ENCODE measurements at places on chromosomes 5 and 9.

DNA sequence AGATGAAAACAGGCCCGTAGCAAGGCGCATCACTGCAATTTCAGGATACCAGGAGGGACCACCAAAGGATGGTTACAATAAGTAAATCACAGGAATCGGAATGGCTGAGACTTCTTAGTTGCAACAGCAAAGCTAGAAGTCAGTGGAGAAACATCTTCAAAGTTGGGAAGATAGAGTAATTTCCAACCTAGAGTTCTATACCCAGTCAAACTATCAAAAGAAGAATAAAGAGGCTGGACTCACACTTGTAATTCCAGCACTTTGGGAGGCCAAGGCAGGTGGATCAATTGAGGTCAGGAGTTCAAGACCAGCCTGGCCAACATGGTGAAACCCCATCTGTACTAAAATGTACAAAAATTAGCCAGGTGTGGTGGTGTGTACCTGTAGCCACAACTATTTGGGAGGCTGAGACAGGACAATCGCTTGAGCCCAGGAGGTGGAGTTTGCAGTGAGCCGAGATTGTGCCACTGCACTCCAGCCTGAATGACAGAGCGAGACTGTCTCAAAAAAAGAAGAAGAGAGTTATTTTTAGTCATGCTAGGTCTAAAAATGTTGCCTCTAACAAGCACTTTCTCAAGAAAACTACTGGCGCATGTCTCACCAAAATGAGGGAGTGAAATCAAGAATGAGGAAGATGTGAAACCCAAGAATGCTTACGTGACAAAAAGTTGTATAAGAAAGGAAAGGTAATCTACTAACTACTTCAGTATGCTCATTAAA is 267.7 kb downstream of the DENND1A start:
- DNase-seq: no peak

DNA sequence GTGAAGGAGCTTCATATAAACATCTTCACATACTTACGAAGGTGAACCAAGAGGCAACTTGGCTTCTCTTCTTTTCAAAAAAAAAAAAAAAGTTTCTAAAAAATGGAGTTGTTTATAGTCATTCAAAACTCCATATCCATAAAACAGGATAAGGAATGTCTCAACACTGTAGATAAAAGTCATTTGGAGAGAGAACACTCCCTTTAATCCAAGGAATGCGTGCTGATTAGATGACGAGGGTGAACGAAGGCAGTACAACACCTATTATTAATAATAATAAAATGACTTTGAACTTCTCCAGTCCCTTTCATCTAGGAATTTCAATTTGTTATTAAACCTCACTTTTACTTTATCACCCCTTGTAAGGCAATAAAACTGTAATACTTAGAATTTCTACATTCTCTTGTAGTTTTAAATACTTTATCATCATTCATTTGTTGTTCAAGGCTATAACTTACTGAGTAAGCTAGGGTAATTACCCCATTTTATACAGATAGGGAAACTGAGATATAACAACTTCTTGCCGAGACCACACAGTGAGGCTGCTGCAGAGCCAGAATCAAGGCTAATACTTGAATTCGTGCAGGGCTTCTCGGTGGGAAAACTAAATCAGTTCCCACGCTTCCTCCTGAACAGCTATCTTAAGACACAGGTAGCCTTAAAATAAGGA is 377.1 kb downstream of the EFNA5 start:
- no peak for DNase-seq

DNA sequence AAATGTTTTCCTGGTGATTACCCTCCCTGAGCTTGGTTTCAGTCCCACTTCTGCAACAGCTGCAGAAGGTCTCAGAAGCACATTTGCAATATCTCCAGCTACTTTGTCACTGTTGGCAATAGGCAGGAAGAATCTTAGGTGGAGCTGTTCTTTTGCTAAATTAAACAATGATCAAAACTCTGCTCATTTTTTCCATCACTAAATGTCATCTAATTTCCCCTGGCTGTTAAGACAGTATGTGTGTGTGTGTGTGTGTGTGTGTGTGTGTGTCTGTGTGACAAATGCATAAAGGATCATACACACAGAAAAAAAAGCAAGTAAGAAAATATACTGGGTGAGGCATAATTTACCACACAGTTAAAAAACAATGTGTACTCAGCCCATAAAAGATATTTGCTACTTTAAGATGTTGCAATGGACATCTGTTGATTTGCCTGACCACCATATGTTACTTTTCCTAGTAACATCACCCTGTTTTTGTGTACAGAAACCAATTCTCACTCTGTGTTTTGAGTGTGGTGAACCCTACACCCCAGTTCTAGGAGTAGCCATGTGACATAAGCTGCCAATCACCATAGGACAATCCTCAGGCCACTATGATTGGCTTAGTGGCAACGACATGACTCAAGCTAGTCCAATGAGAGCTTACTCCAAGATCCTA is 572.6 kb upstream of the CLINT1 start:
- no peak for DNase-seq

GRCh38 chr5:161078793-161079192 is 226.8 kb upstream of the ATP10B start:
- DNase-seq: no peak

GRCh38 chr5:154753792-154754191 is 1.4 kb upstream of the LARP1 start:
- DNase-seq: no peak

DNA sequence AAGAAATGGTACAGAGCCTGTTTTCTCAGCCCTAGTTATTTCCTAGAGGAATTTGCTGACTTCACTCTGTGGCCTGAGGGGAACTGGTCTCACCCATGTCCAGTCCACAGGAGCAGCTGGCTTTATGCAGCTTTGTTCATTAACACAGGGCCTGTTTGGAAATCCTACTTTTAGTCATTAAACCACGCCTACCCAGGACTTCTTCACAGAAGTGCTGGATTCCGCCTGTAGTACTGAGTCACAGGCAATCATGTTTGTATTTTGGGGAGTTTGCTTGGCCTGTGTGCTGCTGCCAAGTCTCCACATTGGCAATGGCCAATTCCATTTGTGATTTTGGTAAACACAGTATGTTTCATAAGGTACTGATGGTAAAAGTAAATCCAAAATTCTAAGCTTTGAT is 52.8 kb downstream of the CTNND2 start:
- no peak for DNase-seq

- no peak for DNase-seq
Observed at GRCh38 chr9:104969116-104969515, 41.2 kb upstream of the ABCA1 start.

DNA sequence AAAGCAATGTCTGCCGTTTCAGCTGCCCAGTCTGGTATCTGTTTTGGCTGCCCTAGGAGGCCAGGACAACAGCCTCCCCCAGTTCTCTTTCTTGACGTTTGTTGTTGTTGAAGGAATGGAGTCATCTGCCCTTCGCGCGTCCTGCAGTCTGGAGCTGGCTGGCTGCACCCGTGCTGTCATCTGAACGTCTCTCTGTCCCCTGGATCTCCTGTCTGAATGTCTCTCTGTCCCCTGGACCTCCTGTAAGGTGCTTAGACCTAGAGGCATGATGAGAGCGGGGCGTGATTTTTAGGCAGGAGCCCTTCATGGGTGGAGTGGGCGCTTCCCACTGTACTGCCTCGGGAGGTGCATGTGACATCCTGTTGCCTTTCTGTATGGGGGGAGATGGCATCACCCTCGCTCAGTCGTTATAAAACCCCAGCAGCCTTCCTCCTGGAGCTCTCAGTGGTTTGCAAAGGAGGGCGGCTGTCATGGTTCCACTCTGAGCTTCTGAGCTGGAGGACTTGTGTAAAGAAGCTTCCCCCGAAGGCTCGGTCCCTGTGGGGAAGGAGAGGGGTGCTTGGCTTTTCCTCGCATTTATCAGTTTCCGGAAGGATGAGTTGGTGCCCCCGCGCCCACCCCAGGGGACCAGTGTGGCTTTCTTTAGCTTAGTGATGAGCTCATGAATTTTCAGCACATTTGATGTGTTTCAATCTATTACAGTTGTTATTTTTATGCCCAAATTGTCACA is 49.8 kb upstream of the OLFM1 start:
- no peak for DNase-seq

GRCh38 chr9:123112015-123112975 is 78.8 kb downstream of the GPR21 start:
- no peak for DNase-seq
